Fibroblast of lung (primary cell): ENCODE measurements at places on chromosomes 2 and 18.

DNA sequence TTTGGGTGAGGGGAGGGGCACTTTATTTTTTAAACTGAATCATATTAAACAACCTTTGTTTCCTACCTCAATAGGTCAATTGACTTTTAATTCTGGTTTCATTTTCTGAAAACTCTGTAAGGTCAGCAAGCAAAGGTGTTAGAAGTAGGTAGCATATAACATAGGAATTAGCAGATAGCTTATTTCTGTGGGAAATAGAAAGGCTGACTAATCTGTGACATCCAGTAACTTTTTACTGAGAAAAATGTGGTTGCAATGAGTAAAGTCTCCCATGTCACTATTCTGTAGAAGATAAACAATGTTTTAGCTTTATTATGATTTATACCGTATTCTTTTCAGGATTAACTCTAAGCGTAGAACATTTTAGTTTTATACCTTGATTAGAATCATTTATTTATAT lies 240.4 kb downstream of the PLCL1 start:
- no peak overlapping the region for H3K27ac ChIP-seq
- H3K27me3 ChIP-seq = no peaks in the 10 kb centered on the region
- H3K4me3 ChIP-seq = no peak overlapping the region
- H3K4me1 ChIP-seq = no peaks in the 10 kb centered on the region

GRCh38 chr18:80191264-80191663 lies 56.0 kb downstream of the PARD6G start:
- H3K27ac ChIP-seq = no peak overlapping the region
- H3K4me3 ChIP-seq = no peak overlapping the region
- no peaks in the 10 kb centered on the region for H3K36me3 ChIP-seq
- H3K27me3 ChIP-seq = no peaks in the 10 kb centered on the region
- no peak for DNase-seq

DNA sequence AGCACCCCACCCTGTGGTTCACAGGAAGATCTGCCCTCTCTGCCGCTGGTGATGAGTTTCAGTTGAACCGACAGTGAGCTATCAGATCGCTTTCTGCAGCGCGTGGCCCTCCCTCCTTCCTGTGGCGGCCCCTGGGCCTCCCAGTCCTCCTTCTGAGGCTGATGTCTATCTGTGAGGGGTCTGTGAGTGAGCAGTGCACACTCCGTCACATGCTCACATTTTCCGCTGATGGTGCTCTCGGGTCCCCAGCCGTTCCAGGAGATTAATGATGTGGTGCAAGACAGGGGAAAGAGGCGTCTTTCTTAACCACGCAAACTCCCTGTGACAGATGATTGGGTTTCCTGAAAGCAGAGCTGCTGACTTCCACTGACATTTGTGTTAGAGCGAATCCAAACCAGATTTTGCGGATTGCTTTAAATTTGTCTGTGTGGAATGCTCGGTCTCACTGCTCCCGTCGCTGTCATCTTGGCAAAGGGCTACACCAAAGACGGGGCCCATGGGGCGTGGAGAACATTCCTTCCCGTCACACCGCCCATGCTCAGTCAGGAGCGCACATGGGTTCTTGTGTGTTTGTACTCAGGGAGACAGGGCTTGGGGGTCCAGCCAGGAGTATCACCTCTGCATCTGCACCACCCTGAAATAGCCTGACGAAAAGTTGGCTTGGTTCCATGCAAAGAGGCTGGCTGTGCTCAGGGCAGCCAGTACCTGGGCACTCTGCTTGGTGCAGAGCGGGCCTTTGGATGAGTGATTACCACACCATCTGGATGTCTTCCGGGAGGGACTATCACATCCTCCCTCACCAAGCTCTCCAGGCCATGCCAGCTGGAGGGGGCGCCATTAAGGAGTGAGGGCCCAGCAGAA lies 154.7 kb upstream of the HS6ST1 start:
- peak overlapping the region; percentile 23 for H3K27ac ChIP-seq
- H3K27me3 ChIP-seq = no peaks in the 10 kb centered on the region
- H3K36me3 ChIP-seq = no peaks in the 10 kb centered on the region
- H3K4me3 ChIP-seq = peak overlapping the region; percentile 1

DNA sequence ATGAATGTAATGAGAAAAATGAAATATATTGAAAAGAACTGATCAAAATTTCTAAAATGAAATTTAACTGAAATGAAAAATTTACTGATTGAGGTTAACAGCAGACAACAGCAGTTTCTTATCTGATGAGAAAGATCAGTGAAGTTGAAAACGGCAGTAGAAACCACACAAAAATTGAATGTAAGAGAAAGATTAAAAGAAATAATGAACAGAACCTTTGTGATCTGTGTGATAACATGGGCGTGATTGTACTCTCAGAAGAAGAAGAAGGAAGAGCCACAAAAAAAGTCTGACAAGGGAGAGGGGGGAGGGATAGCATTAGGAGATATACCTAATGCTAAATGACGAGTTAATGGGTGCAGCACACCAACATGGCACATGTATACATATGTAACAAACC lies 45.2 kb downstream of the FAM117B start:
- no peak for DNase-seq
- no peaks in the 10 kb centered on the region for H3K4me1 ChIP-seq
- H3K27me3 ChIP-seq = no peaks in the 10 kb centered on the region
- H3K36me3 ChIP-seq = no peaks in the 10 kb centered on the region
- no peak overlapping the region for H3K27ac ChIP-seq

- no peak overlapping the region for H3K4me3 ChIP-seq
- DNase-seq = no peak
- H3K27me3 ChIP-seq = peaks cover 22% of the 10 kb centered on the region
- no peak overlapping the region for H3K27ac ChIP-seq
- no peaks in the 10 kb centered on the region for H3K4me1 ChIP-seq
Measured at GRCh38 chr2:105490204-105490603, 91.4 kb upstream of the FHL2 start.

DNA sequence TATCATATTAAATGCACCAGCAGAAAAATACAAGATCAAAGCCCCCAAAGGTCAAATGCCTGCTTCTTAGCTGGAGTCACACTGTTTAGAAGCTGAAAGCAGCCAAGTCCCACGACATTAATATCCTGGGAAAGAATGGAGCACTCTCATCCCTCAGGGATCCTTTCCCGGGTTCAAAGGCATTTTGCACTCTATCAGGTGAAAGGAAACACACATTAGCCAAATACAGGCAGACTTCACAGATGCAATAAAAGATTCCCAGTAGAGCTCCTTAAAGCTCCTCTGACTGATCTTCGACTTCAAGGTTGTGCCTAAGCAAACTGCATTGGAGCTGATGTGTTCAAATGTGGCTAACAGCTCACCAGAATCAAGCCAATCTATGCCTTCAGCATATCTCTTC lies 158.4 kb downstream of the RNF152 start:
- H3K36me3 ChIP-seq = no peaks in the 10 kb centered on the region
- DNase-seq = no peak
- H3K4me1 ChIP-seq = peaks cover 18% of the 10 kb centered on the region
